ENCODE measurements at places on chromosomes 11 and 22.
A peak's percentile ranks its signal among the peaks of the same experiment; 100 is the strongest.

- DNase-seq = no peak
Observed at GRCh38 chr22:29663180-29663821, 56.5 kb upstream of the CABP7 start.

DNA sequence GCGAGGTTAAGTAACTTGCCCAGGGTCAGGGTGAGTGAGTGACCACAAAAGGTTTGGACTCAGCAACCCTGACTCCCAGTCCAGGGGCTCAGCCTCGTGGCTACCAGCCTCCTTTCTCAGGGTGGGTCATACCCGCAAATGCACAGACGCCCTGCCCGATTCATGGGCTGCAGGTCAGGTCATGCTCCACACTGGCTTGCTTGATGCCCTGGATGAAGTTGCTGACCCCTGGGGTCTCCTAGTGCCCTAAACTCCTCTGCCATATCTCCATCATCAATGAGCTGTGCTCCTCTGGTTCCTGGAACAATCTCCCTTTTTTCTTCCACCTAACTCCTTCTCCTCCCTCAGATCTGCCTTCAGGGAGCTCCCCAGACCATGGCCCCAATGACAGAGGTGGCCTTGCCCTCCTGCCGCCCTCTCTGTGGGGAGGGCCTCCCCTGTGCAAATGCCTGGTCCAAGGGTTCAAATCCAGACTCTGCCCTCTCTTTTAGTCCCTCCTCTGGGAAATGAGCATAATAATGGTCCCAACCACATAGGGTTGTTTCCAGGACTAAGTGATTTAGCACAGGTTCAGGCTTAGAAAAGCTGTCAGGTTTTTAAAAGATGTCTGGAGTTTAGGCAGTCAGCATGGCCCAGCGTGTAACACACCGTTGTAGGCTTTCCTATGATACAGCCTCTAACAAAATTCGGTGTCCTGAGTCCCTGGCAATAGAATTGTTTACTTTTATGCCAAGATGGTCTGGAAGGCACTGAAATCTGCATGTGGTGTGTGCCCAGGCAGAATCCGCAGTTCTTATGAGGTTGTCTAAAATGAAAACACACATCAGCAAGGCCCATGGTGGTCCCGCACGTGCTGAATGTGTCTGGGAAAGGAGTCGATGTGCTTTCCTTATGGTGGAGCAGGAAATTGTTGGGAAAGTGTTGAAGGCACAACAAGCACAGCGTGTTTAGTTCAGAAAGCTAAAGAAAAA is 63.6 kb downstream of the CD82 start:
- no peak for DNase-seq

DNA sequence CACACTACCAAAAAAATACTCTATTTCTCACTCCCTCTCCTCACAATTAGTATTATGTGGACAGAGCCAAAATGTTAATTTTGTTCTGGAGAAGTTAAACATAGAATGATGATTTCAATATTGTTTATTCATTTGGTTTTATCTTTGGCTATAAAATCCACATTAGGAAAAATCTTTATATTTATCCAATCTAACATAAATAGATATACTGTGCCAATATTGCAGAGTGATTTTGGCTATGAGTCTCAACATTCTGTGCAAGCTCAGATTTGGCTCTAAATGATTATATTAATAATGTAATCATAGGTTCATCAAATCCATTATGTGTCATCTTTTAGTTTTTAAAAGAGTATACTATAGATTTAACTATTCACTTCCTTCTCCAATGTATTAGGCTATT is 667.5 kb upstream of the CHORDC1 start:
- DNase-seq = no peak

DNA sequence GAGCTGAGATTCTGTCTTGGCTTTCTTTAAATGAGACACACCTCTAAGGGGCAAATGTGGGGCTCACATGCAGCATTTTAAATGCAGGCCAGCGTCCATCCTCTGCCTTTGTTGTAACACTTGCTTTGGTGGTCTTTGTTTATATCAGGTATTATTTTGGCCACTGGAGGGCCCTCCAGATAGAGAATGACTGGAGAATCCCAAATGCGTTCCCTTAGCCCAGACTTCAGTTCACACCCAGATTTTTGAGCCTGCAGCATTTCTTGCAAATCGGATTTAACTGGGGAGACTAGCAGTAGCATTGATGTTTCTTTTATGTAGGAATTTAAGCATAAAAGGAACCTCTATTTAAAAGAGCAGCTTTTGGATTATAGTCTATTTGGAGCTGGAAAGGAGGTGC is 200.2 kb upstream of the SORL1-AS1 start:
- DNase-seq = no peak

GRCh38 chr11:107018219-107018901 is at the start of gene GUCY1A2:
Gene GUCY1A2, minus strand, starts transcription at chr11:107018476. Its CDS starts 421 bp downstream, at chr11:107018055.
- no peak for DNase-seq

GRCh38 chr11:5767056-5767455 is 13.0 kb downstream of the OR52N4 start:
- no peak for DNase-seq

DNA sequence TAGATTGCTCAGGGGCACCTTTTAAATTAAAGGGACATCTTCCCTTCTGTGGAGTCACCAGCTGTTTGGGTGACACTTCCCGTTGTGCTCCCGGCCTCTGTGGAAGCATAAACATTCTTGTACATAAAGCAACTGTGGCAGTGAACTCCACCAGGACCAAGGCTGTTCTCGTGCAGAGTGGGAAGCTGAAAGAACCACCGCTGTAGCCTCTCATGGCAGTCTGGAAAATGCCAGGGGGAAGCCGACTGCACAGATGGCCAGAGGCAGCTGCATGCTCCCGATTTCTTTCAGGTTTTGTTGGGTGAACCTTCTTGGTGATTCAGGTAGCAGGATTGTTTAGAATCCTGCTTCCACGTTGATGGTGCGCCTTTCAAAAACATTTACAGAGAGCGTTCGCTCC is 10.3 kb downstream of the UBASH3B start:
- DNase-seq = no peak

DNA sequence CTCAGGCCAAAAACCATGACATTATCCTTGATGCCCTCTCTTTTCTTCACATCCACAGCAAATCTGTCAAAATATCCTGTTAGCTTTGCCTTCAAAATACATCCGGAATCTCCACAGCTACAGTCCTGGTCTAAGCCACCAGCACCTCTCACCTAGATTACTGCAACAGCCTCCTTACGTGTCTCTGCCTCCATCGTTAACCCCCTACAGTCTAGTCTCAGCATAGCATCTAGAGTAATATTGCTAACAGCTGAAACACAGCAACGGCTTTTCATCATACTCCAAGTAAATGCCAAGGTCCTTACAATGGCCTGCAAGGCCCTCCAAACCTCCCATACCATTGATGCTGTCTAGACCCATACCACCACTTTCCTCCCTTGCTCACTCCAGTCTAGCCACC is 4.4 kb downstream of the TSG101 start:
- DNase-seq = no peak

- no peak for DNase-seq
Observed at GRCh38 chr11:125449565-125449964, 46.5 kb downstream of the FEZ1 start.

DNA sequence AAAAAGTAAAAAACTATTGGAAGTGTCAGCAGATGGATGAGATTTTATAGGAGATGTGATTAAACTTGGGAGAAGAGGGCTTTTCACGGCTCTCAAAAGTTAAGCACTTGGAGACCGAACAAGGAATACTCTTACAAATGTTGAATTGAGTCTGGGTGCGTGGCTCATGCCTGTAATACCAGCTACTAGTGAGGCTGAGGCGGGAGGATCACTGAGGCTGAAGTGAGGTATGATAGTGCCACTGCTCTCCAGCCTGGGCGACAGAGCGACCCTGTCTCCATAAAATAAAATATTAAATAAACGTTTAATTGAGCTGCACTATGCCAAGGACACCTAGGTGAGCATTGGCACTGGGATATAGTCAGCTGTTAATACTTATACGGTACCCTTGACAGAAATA is 1.9 kb downstream of the CEP57 start:
- DNase-seq = no peak

GRCh38 chr11:43580735-43581369 is 99.7 kb upstream of the HSD17B12 start:
- DNase-seq = no peak

GRCh38 chr11:119460097-119460496 is 37.1 kb upstream of the THY1 start:
- DNase-seq = no peak

DNA sequence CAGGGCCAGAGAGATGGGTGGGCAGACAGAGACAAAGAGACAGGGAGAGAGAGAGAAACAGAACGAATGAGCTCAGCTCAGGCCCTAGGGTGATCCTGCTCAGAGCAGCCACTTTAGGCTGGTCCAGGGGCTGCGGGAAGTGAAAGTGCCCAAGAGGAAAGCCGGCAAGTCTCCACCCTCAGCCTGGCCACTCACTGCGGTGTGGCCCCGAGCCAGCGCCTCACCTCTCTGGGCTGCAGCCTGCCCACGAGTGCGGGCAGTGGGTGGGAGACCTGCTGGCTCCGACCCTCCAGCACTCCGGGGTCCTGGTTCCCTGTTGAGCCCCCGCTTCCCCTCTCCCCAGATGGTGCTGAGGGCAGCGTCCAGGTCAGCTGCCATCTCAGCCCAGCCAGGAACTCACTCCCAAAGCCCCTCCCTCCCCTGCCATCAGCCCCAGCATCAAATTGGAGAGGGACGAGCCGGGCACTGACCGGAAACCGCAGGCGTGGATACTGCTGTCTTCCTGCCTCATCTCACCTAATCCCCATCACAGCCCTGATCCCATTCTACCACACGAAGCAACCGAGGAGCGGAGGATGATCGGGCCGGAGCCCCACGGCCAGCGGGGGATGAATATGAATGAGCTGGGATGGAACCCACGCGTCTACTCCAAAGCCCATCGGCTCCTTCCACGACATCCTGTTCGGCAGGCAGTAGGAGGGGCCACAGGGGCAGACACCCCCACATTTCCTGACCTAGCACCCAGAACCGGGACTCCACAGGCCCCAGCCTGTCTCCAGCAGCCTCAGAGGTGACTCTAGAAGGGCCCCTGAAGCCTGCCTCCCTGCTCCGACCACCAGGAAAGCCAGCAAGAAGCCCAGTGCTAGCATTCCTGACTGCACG is 16.9 kb downstream of the ELFN2 start:
- DNase-seq = no peak

DNA sequence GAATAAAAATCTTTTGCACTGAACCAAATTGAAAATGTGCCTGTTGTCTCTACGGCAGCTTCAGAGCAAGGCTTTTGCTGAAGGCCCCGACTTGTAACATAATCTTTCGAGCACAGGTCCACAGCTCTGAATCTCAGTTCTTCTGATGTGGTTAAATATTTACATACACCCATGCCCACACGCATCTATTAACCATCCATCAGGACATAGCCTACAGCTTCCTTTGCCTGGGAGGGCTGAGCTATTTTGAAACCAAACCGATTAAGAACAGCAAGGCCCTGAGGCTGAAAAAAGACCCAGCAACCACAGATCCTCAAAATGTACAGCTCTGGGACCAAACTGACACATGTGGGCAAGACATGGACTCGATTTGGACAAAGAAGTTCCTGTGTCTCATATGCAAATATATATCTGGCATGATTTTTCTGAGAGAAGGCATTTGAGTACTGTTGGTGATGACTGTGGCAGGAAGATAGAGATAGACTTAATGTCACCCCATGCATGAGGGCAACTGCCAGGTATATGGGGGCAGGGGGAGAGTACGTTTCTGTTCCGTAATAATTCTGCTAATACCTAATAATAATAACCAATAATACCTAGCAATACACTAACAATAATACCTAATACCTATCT is 322.7 kb upstream of the PLET1 start:
- no peak for DNase-seq

GRCh38 chr11:15229069-15229468 is 114.3 kb downstream of the INSC start:
- DNase-seq = no peak

GRCh38 chr22:20986365-20986764 is 4.3 kb downstream of the LZTR1 start:
- no peak for DNase-seq

- DNase-seq = no peak
Observed at GRCh38 chr11:42337786-42338455, 878.5 kb upstream of the LRRC4C start.

DNA sequence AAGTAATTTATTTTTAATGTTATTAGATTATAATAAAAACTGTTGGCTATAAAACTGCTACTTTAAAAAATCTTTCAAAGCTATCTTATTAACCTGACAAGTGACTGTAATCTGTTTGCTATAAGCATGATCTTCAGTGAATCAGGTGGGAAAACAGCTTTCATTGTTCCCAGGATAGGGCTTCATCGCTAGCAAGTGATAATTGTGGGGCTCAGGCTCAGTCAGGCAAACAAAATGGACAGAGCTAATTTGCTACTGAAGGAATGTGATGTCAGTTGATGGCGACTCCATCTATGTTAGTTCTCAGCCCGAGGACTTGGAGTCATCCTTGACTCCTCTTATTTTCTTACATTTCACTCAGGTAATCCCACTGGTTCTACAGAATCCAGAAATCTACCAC is 125.0 kb downstream of the RASSF10 start:
- DNase-seq = no peak

DNA sequence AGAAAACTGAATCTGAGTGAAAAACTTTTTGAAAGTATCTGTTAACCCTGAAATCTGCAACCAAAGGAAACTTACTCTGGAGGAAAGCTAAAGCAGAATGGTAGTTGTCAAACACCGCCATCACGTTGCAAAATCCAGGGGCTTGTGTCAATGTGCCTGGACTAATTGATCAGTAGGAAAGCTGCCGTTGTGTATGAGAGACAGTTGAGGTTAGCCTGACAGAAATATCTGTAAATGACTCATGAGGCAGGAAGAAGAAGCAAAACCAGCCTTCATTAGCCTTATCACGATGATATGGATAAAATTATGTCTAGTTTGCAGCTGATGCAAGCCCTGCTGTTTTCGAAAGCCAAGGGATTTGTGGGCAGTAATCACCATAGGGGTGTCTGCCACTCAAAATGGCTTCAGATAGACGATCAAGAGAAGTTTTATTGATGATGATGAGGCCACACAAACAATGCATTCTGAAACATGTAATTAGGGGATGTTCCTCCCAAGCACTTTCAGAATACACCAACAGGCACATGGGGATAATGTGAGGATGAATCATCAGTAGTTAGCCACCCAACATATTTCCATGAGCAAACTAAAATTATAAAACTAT is 8.9 kb downstream of the SCGB1A1 start:
- peak; percentile 6 for DNase-seq

GRCh38 chr11:59899532-59899931 is 20.9 kb downstream of the OOSP3 start:
- DNase-seq = no peak

- no peak for DNase-seq
Observed at GRCh38 chr11:14106303-14107049, 144.0 kb downstream of the SPON1 start.

DNA sequence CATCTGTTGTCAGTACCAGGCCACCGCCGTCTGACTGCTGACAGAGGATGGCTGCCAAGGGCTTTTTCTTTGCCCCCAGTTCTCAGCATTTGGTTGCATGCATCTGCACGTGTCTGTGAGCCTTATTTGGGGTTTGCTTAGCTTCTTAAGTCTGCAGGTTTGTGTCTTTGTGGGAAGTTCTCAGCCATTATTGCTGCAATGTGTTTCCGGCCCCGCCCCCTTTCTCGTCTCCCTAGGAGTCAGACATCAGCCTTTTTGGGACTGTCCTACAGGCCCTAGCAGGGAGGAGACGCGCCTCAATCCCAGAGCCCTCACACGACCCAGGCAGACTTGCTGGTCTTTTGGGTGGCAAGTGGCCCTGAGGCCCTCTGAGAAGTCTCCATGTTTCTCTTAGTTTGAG is 8.0 kb downstream of the MOB2 start:
- no peak for DNase-seq

Measured in CD4-positive, alpha-beta T cell treated with Interleukin-6 for 4 hours (primary cell).